ENCODE measurements at places on chromosomes 5 and 9.

DNA sequence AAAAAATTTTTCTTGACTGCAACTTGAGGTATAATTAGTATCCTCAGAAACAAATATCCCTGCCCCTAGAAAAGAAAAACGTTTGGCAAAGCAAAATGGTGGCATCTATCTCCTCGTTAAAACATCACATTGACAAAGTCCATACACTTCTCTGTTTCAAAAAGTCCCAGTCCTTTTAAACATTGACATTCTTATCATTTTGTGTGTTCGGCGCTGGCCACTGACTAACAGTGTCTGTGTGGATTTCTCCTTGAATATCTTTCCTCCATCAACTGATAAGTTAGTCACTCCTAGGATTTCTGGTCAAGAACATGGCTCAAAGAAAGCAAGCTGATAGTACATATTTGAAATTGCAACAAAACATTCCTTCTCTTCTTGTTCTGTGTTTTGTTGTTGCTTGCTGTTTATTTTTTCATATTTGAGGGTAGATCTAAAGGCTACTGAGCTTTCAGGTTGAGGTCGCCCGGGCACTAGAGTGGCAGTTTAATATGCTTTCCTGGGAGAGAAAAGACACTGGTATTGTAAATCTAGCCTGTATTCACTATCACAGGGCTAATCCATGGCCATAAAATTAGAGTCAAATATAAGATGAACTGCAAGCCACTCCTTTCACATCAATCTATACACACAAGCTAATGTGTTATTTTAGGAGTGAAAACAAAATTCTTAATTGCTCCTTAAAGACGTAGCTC is 8.5 kb upstream of the PPIC start:
- DNase-seq, result no peak

- no peak for DNase-seq
These were observed 448 bp upstream of the GPRIN1 start for GRCh38 chr5:176610435-176610773.

GRCh38 chr9:106350777-106351176 is 512.2 kb upstream of the ZNF462 start:
- DNase-seq, result no peak

DNA sequence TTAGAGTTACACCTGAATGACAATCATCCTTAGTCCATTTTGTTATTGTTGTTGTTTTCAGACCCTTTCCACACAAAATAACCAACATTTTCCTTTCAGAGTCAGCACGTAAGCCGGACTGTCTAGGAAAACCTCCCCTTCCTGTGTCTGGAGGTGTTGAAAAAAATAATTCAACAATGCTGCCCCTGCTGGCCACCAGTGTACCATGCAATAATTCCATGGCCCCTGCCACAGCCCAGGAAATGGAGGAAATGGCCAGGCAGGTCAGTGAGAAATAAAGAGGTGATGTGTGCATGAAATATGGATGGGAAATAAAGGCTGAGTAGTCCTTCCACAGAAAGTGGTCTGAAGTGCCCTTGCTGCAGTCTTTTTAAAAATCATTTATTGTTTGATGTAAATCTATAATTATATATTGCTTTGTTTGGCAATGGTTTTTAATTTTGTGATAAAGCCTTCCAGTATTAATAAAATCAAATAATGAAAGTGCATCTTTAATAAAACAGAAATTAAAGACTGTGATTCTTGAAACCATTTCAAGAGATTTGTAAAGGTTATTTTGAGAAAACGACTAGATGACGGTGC is 152.8 kb upstream of the PAPPA start:
- no peak for DNase-seq

DNA sequence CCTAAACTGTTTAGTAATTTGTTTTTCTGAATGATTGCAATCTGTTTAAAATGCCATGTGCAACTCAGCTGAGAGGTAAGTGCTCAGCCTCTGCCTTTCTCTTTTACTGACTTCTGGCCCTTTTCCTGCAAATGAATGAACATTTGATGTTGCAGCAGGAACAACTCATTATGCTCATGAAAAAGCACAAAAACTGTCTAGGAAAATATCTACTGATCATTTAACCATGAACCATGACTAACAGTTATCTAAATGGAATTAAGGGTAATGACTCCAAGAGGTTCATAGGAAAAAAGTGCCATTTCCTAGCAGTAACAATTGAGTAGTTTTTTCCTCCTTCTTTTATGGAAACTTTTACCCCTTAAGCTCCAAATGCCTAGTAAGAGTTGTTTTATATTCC is 70.6 kb upstream of the ANKH start:
- no peak for DNase-seq

- DNase-seq, result no peak
These were observed 123.0 kb upstream of the MEF2C start for GRCh38 chr5:89005990-89006389.

- no peak for DNase-seq
These were observed 4.6 kb downstream of the ISL1 start for GRCh38 chr5:51387884-51388275.

- DNase-seq, result no peak
These were observed 593.2 kb upstream of the CLINT1 start for GRCh38 chr5:158451993-158452672.

GRCh38 chr5:103272377-103272776 is 13.8 kb downstream of the MACIR start:
- no peak for DNase-seq

DNA sequence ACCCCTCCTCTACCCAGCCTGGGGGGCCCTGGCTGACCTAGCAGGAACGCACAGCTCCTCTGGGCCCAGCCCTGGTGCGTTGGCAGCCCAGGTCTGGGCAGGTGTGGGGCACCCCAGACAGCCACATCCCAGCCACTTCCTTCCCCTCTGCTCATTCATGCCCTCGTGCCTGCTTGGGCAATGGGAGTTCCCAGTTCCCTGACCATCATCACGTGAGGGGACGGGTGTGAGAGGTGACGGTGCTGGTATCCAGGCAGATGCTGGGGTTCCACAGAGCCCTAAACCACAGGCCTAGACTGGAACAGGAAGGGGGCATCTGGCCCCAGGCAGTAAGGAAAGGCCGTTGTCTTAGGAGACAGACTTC is 8.4 kb downstream of the RALGDS start:
- DNase-seq, result no peak

DNA sequence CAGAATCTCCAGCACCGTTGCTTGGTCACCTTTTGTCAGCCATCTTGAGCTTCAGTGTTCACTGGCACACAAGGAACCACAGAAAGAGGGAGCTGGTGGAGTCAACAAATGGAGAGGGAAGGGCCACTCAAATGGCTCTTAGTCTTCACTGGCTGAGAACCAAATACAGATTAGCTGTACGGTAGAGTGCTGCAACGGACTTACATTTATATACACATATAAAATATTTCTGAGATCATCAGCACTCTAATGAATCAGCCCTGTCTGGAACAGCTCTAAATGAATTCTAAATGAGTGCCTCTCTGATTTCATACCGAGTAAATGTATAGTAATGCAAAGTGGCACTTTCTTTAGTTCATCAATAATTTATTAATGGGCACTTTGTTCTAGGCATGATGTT is 24.8 kb downstream of the KCTD16 start:
- DNase-seq, result no peak

DNA sequence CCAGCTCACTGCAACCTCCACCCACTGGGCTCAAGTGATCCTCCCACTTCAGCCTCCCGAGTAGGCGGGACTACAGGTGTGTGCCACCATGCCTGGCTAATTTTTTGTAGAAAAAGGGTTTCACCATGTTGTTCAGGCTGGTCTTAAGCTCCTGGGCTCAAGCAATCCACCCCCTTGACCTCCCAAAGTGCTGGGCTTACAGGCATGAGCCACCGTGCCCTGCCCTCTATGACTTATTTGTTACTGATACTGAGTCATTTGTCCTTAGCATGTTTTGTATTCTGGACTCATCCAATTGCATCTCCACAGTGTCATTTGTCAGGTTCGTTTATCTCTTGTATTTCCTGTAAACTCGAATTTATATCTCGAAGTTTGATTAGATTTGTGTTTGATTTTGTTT is 2.7 kb upstream of the ITK start:
- DNase-seq, result no peak

- DNase-seq, result no peak
These were observed 12.6 kb downstream of the ERGIC1 start for GRCh38 chr5:172846677-172847076.

- DNase-seq, result no peak
These were observed 155.6 kb downstream of the TRIM32 start for GRCh38 chr9:116842658-116843057.

DNA sequence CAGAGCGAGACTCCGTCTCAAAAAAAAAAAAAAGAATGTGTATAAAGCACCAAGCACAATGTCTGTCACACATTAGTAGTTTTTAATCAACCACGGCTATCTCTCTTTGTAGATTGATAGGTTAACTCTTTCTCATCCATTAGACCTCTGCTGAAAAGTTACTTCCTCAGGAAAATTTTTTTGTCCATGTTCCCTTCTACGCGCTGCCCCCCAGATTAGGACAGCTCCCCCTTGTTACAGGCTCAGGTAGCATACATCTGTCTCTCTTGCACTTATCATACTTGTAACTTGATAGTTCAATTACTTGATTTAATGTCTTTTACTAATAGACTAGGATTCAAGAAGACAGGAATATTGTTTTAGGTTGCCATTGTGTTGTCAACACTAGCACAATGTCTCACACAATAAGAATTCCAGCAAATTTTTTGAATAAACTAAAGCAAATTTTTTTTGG is 1.5 kb downstream of the SPDL1 start:
- DNase-seq, result no peak

DNA sequence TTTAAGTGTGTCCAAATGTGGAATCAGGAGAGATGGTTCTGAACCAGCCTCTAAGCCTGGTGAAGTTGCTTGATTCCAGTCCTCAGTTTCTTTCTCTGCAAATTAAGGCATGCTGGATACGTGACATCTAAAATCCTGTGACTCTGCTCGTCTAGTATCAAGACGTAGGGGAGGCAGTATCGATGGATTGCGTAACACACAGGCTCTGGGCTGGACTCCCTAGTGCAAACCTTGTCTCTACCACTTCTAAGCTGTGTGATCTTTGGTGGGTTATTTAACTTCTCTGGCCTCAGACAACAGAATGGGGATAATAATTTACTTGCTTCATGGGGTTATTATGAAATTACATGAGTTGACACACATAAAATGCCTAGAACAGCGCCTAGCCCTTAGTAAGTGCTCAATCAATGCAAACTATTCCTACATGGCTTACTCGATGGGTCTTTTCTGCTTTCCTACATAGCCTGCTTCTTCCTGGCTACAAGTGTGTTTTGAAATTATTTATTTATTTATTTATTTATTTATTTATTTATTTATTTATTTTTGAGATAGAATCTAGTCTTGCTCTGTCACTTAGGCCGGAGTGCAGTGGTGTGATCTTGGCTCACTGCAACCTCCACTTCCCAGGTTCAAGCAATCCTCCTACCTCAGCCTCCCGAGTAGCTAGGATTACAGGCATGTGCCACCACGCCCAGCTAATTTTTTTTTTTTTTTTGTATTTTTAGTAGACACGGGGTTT is 102.1 kb downstream of the EGFLAM start:
- no peak for DNase-seq

DNA sequence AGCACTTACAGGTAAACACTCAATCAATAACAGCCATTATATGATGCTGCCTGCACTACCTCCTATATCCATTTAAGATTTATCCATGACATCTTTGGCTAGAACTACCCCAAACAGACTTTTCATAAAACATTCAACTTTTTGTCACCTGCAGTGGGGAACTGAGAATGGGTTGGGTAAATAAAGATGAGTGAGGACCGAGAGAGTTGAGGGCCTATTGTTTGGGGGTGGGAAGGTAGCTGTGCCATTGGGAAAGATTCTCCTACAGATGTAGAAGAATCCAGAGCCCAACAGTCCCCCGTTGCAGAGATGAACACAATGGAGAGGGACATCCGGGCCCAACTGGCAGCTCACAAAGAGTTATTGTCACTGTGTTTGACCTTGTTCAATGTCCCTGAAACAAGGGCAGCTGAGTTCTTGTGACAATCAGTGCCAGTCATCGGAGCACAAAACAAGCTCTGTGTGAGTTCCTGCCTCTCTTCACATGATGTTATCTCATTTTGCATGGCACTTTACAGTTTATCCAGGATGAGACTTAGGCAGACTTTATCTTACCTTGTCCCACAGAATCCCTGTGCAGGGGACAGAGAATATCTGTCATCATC is 11.5 kb upstream of the SLC31A2 start:
- DNase-seq, result no peak

DNA sequence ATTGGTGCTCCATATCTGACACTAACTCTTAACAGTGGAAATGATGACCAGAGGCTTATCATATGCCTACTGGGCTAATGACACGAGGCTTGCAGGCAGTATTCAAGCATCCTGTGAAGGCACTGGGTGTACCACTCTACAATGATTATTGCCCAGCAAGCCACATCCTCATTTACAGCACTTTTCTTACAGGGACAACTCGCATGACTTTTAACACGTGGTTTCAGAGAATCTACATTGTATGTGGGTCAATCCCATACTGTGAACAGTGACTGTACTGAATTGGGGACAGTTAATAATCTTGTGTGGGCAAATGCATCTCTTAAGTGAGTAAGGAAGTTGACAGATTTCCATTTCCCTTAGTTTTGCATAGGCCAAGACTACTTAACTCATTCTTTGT is 260.0 kb downstream of the TRPM3 start:
- DNase-seq, result no peak

- no peak for DNase-seq
These were observed 140.4 kb downstream of the TUSC1 start for GRCh38 chr9:25537808-25538207.

GRCh38 chr9:133476036-133476931 is 2.6 kb downstream of the SLC2A6 start:
- DNase-seq, result no peak

GRCh38 chr9:136831002-136831719 is 11.1 kb upstream of the AJM1 start:
- DNase-seq, result no peak

- no peak for DNase-seq
These were observed 23.4 kb upstream of the COL27A1 start for GRCh38 chr9:114131808-114132549.

- no peak for DNase-seq
These were observed 451.3 kb downstream of the SEMA5A start for GRCh38 chr5:9094582-9094981.

- no peak for DNase-seq
These were observed 54.1 kb downstream of the GARNL3 start for GRCh38 chr9:127318651-127319167.

- DNase-seq, result no peak
These were observed 92.2 kb downstream of the C5orf15 start for GRCh38 chr5:133876266-133876665.

- DNase-seq, result no peak
These were observed 845.2 kb upstream of the CDH18 start for GRCh38 chr5:20833081-20833627.
